ENCODE measurements at places on chromosomes 5 and 9.

GRCh38 chr5:159133041-159133741 lies 33.5 kb upstream of the EBF1 start:
- no peak for DNase-seq

DNA sequence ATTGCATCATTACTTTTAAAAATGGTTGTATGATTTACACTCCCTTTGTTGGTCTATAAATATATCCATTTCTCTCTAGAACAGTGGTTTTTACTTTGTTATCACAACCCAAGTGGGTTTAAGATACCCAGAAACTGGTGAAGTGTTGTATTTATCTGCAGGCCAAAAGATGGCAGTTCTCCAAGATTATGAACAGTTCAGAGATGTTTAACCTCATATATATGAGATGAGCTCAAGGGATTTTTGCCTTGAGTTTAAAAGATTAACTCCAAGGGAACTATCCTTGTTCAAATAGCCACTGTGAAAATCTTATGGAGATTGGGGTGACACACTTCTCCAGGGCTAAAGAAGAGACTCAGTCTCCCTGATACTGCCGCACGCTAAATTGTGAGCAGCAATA lies 572.6 kb downstream of the TLE4 start:
- no peak for DNase-seq

DNA sequence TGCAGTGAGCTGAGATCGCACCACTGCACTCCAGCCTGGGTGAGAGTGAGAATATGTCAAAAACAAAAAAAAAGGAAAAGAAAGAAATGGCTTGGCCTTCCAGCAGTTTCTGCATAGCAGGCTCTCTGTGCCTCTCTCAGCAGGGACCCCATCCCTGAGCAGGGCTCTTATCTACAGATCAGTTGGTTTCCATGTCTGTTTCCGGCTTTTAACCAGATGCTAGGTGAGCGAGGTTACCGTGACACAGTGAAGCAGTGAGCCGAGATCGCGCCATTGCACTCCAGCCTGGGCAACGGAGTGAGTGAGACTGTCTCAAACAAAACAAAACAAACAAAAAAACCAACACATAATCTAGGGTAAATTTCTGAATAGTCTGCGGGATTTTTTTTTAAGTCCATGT lies 51.4 kb downstream of the COL5A1 start:
- no peak for DNase-seq

GRCh38 chr5:73918791-73919221 lies 292.8 kb downstream of the ARHGEF28 start:
- no peak for DNase-seq

- DNase-seq: no peak
Measured at GRCh38 chr9:30075451-30076199, 2308.8 kb upstream of the ACO1 start.

DNA sequence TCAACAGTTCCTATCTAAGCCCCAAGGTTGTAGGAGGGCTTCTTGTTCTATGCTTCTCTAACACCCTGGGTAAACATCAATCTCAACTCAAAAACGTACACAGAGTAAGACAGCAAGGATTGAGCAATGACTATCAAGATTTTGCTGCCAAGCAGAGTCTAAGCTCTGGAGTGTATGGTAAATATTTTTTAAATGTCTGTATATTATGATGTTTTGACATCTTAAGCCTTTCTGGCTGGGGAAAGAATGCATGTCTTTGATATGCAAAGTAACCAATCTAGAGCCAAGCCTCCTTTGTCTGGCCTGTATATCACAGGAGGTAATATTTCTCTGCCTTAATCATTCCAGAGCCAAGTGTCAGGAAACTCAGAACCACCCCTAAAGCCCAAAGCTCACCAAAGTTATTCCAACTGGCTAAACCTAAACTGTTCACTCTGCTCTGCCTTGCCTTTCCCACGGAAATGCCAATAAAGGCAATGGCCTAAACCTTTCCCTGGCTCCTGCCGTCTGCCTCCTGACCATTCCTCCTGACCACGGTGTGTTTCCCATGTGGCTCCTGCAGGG lies 45.2 kb downstream of the YIPF5 start:
- no peak for DNase-seq

- DNase-seq: no peak
Measured at GRCh38 chr5:56142614-56143372, 90.3 kb downstream of the ANKRD55 start.

DNA sequence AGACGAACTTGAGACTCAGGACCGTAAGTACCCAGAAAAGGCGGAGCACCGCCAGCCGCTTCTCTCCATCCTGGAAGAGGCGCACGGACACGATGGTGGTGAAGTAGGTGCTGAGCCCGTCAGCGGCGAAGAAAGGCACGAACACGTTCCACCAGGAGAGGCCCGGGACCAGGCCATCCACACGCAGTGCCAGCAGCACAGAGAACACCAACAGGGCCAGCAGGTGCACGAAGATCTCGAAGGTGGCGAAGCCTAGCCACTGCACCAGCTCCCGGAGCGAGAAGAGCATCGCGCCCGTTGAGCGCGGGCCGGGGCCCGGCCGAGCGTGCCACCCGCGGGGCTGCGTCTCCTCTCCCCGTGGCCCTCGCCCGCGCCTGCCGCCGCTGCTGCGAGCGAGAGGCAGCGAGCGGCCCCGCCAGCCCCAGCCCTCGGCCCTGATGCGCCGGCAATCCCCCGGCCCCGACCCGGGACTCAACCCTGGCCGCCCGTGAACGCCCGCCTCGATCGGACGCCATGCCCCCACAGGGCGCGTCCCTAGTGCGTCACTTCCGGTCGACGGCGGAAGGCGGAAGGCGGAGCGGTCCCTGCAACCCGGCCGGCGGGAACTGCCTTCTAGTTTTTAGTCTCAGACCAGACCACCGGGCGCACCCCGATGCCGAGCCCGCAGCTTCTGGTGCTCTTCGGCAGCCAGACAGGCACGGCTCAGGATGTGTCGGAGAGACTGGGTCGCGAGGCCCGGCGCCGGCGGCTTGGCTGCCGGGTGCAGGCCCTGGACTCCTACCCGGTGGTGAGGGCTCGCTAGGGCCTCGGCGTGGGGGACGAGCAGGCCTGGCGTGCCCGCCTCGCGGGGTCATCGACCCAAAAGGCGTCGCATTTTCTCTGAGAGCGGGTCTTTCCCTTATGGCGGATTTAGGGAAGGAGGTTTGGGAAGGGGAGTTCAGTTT lies at the start of the genes NDOR1 and TMEM203:
NDOR1 (plus strand) TSS at position 575 of the 944 bp plus-strand sequence; CDS start at position 653, 78 bp downstream.
TMEM203 (minus strand) TSS at position 523 of the 944 bp plus-strand sequence; CDS start at position 289, 234 bp downstream.
- peak; percentile 94 for DNase-seq

DNA sequence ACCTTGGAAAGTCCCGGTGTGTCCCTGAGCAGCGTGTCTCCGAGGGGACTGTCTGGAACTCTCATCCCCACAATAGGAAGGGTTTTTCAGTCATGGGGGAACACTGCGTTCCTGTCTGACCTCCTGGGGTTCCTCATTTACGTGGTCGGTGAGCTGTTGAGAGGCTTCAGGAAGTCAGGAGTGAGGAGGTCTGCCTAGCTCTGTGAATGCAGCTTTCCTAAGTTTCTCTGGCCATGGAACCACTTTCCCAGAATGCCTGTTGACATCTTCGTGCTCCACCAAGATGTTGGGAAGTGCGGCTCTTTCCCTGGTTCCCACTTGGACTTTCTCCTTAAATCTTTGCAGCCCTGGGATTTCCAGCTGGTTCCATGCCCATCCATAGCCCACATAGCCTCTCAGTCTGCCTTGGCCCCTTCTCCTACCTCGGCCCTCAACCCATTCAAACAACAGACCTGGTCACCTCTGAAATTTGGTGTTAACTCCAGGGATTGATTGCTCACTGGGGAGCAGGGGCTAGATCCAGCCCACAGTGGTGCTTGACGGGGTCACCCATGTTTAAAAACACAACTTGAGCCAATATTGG lies 27.2 kb downstream of the PSAT1 start:
- DNase-seq: no peak

DNA sequence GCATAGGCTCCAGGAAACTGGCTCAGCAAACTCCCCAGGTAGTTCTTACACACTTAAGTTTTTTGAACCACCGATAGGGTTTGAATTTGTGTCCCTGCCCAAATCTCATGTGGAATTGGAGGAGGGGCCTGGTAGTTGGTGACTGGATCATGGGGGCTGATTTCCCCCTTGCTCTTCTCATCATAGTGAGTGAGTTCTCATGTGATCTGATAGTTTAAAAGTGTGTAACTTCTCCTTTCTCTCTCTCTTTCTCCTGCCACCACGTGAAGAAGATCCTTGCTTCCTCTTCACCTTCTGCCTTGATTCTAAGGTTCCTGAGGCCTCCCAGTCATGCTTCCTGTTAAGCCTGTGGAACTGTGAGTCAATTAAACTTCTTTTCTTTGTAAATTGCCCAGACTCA lies 22.4 kb upstream of the HACD4 start:
- no peak for DNase-seq

GRCh38 chr9:14654932-14655331 lies 38.3 kb downstream of the ZDHHC21 start:
- no peak for DNase-seq

DNA sequence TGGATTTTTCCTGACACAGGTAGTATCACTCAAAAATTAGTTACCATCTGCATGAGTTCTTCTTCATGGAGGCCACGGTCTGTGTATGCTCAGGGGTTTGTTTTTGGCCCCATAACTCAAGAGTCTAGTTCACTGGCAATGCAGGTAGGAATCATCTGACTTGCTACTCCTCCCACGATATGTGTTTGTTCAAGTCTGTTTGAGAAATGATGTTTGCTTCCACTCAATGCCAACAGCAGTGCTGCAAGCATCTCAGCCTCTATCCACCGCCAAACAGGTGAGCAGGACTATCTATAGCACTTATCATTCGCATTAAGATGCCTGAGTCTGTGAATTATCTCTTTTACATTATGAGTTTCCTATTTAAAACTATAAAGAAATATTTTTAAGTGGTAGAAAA lies 264.8 kb upstream of the PTGER4 start:
- DNase-seq: no peak

- DNase-seq: no peak
Measured at GRCh38 chr5:138901716-138902115, 26.6 kb upstream of the LRRTM2 start.

- no peak for DNase-seq
Measured at GRCh38 chr5:171570244-171570825, 150.9 kb downstream of the FGF18 start.

GRCh38 chr5:56734091-56734694 lies 81.2 kb upstream of the MAP3K1 start:
- DNase-seq: no peak

GRCh38 chr5:174692982-174693422 lies 31.4 kb upstream of the MSX2 start:
- DNase-seq: no peak

GRCh38 chr9:90274725-90275124 lies 367.9 kb downstream of the DIRAS2 start:
- no peak for DNase-seq

GRCh38 chr5:112689155-112689909 lies 48.4 kb upstream of the APC start:
- DNase-seq: no peak

- DNase-seq: no peak
Measured at GRCh38 chr5:135386096-135386495, 12.9 kb downstream of the MACROH2A1 start.

GRCh38 chr9:122360891-122361290 lies 9.9 kb upstream of the PTGS1 start:
- no peak for DNase-seq

DNA sequence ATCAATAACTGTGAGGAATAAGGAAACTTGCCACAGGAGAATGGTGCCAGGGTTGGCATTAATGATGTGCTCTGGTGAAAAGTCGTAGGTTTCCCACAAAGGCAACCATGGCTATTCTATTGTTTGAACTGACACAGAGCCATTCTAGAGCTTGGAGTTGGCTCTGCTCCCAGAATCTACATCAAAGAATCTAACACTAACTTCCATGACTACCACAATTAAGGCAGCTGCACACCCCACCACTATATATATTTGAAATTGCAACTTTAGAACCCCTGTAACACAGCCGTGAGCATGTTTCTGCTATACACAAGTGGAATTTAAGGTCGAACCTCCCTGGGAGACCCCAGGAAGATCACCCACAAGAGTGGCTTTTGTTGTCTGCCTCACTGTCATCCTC lies 89.7 kb upstream of the CCDC152 start:
- DNase-seq: no peak

DNA sequence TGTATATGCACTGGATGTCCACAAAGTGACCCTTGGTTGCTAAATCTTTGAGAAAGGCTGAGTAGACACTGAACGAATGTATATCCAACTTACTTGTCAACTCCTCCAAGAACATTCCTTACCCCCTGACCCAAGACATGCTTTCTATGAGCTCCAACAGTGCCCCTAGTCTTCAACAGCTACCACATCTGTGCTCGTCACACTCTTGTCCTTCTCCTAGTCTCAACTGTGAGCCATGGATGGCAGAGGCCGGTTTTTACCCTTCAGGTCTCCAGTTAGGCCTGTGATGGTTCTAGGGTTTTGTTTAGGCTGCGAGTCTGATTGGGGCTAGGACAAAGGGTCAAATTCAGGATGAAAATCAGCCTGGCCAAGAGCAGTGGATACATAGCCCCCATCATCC lies 19.0 kb upstream of the GPX3 start:
- DNase-seq: no peak

DNA sequence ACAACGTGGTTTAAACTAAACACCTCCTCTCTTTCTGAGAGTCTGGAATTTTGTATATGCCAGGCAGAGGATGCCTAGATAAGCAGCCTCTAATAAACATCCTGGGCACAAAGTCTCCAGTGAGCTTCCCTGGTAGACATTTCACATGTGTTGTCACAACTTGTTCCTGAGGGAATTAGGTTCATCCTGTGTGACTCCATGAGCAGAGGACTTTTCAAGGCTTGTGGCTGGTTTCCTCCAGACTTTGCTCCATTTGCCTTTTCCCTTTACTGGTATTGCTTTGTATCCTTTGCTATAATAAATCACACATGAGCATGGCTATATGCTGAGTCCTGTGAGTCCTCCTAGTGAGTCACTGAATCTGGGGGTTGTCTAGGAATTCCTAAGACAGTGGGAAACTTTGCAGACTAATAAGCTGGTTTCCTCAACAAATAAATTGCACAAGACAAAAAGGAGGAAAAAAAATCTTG lies 77.4 kb downstream of the NR2F1-AS1 start:
- DNase-seq: no peak

DNA sequence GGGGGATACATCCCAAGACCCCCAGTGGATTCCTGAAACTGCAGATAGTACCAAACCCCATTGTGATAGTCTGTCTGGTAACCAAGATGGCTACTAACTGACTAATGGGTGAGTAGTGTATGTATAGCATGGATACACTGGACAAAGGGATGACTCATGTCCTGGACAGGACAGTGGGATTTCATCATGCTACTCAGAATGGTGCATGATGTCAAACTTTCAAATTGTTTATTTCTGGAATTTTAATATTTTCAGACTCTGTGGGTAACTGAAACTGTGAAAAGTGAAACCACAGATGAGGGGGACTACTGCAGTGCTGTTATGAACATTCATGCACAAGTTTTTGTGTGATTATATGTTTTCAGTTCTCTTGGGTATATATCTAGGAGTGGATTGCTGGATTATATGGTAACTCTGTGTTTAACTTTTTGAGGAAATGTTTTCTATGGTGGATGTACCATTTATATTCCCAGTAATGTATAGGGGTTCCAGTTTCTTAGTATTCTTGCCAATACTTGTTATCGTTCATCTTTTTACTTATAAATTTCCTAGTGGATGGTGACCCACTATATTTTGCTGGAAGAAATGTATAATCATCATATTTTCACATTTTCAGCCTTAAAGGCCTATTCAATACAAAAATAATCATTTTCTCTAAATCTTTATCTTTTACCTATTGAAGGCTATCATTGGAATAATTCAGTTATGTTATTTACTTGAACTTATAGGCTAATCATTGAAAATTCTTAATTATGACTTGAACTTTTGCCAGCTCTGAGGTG lies 140.9 kb downstream of the NR3C1 start:
- DNase-seq: no peak
